Stimulated activated CD8-positive, alpha-beta memory T cell treated with anti-CD3 and anti-CD28 coated beads, Interleukin-2, amount 100 ng/mL, for 1 hour (primary cell): ENCODE measurements at places on chromosomes 6 and 20.

DNA sequence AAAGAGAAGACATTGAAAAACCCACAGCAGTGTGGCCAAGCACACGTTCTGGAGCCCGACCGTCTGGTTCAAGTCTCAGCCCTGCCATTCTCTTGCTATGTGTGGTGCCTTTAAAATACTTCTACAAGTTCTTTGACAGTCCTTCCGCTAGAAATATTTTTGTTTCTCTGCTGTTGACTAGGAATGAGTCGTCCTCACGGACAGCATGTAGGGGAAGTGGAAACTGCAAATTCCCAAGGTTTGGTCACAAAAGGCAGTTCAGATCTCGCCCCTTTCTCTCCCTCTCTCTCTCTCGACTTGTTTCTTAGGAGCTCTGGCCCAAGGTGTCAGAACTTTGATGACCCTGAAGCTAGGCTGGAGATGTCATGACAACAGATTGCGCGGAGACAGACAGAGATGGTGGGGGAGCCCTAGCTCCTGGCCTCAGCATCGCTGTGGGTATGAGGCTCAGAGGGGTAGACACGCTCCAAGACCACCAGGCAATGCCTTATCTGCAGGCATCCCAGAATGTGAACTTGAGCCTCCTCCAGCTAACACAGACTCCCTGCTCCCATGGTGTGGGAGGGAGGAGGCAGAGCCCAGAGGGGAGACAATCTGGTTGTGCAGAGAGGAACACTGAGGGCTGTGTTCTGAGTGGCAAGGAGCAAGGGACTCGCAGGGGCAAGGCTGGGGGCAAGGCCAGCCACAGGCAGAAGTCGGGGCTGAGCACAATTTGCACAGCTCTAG, 368.9 kb upstream of the SULF2 start:
- DNase-seq, result no peak

GRCh38 chr6:17161076-17161475, 59.2 kb downstream of the STMND1 start:
- no peak for DNase-seq

- DNase-seq, result no peak
These were observed 144.9 kb downstream of the LPA start for GRCh38 chr6:160519133-160519532.

GRCh38 chr6:131096786-131097185, 33.7 kb upstream of the EPB41L2 start:
- DNase-seq, result no peak

DNA sequence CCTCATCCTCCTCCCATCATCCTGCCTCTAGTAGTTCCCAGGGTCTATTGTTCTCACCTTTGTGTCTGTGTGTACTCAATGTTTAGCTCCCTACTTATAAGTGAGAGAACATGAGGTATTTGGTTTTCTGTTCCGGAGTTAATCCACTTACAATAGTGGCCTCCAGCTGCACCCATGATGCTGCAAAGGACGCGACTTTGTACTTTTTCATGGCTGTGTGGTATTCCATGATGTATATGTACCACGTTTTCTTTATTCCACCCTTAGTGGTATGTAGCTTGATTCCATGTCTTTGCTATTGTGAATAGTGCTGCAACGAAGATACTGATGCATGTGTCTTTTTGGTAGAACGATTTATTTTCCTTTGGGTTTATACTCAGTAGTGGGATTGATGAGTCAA, 18.5 kb upstream of the ABT1 start:
- DNase-seq, result no peak

GRCh38 chr6:116238083-116238482, 15.8 kb downstream of the TSPYL4 start:
- DNase-seq, result no peak
